ENCODE measurements at places on chromosomes 1 and 21. TPM values are rescaled to one million over a fixed set of nuclear protein-coding genes. Genes with fewer than 3 reads are reported as not detected.

- DNase-seq: no peak
Observed at GRCh38 chr1:107555578-107555977, 409.4 kb downstream of the VAV3 start.

DNA sequence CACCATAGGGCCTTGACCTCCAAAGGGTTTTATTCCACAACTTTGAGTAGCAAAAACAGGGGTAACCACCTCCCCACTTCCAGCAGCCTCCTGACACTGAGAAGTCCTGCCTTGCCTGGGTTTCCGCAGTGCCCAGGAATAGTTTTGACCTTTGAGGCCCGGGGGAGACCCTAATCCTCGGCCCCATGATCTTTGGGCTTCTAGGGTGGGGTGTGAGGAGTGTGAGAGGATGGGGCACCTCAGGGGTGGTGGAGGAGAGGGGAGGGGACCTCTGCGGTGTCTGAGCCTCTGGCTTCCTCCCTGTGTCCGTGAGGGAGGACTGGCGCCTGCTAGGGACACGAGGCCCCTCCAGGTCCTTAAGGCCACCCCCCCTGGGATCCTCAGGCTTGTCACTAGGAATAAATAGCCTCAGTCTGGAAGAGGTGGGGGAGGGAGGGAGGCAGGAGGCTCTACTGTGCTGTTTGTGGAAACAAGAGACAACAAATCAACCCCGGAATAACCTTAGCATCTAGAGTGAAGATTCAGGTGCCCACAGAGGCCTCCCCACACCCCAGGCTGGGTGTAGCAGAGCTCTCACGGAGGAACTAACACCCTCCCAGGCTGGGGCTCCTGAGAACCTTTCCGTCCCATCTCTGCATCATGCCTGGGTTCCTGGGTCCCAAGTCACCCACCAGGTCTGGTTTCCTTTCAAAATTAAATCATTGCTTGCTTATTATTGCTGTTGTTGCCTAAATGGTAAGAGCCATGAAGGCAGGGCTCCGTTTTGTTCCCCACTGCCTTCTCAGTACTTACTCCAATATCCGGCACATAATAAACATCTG, 904 bp upstream of the FHL3 start:
- DNase-seq: no peak

DNA sequence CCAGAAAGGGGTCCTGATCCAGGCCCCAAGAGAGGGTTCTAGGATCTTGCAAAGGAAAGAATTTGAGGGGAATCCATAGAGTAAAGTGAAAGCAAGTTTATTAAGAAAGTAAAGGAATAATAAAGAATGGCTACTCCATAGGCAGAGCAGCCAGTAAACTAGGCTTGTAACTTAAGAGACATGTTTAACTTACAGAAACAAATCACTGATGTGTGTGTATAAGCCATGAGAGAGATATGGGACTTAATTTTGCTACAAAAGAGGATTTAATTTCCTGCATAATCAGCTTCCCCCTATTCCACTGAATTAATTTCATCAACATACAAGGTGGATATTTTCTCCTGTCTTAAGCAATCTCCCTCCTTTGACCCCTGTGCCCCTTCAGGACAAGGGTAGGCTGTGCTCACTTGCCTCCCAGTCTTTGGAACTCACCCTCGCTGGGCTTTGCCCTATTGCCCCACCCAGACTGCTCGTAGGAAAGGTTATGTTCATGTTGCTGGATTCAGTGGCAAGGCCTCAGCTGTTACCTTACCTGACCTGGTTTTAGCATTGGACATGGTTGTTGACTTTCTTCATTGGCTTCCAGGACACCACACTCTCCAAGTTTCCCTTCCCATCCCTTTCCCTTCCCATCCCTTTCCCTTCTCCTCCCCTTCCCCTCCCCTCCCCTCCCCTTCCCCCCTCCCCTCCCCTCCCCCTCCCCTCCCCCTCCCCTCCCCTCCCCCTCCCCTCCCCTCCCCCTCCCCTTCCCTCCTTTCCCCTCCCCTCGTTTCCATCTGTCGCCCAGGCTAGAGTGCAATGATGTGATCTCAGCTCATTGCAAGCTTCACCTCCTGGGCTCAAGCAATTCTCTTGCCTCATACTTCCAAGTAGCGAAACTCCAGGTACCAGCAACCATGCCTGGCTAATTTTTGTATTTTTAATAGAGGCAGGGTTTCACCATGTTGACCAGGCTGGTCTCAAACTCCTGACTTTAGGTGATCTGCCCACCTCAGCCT, 44.6 kb downstream of the TBCE start:
- peak; percentile 51 for DNase-seq

GRCh38 chr1:218957971-218958370, 215.7 kb upstream of the LYPLAL1 start:
- no peak for DNase-seq

IQGAP3 gene
- 10.5 TPM for total RNA-seq

EDN2 gene
- 4.8 TPM for total RNA-seq

KLF17 gene
- not detected for total RNA-seq

CD1E gene
- total RNA-seq: 0.28 TPM

All from left colon (tissue), 2 donors.